ENCODE measurements at places on chromosomes 2 and 18.

DNA sequence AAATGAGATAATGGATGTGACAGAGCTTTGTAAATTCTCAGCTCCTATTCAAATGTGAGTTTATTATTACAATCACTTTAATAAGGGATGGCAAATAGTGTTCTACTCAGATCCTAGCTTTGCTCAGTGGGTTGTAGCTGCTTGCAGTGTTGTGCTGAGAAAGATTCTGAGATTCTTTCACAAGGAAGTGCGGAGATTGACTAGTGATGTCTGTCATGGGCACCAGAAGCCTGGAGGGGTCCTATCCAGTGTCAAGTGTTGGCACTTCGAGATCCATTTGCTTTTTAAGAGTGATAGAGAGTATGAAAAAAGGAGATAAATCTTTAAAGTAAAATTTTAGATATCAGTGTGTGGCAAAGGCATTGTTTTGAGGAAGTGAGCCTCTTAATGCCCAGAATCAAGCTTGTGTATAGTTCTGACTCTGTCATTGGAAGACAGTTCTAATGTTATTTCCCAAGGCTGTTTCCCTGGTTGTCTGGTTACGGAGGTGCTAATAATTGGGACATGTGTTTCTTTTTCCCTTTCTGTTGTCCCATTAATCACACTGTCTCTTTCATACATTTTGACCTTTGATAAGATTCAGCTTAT lies 181.7 kb upstream of the SPRED2 start:
- no peak for DNase-seq

GRCh38 chr2:234480337-234480736 lies 16.5 kb downstream of the ARL4C start:
- DNase-seq = no peak

- DNase-seq = peak; percentile 39
Measured at GRCh38 chr2:65098741-65099140, 31.2 kb downstream of the RAB1A start.

- peak; percentile 60 for DNase-seq
Measured at GRCh38 chr2:112768432-112768831, 4.0 kb upstream of the CKAP2L start.

GRCh38 chr18:75418293-75419005 lies 9.1 kb downstream of the SMIM21 start:
- DNase-seq = no peak

GRCh38 chr2:146981921-146982320 lies 862.9 kb upstream of the ACVR2A start:
- DNase-seq = no peak

DNA sequence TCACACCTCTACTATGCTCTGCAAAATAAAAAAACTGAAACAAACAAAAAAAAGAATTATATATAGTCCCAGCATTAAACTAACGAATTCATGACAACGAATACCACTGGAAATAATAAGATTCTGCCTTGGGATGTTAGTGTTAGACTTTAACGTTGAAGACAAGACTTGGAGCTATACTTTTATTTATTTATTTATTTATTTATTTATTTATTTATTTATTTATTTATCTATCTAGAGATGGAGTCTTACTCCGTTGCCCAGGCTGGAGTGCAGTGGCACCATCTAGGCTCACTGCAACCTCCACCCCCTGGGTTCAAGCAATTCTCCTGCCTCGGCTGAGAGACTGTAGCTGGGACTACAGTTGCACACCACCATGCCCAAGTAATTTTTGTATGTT lies 27.2 kb upstream of the PAPOLG start:
- no peak for DNase-seq

DNA sequence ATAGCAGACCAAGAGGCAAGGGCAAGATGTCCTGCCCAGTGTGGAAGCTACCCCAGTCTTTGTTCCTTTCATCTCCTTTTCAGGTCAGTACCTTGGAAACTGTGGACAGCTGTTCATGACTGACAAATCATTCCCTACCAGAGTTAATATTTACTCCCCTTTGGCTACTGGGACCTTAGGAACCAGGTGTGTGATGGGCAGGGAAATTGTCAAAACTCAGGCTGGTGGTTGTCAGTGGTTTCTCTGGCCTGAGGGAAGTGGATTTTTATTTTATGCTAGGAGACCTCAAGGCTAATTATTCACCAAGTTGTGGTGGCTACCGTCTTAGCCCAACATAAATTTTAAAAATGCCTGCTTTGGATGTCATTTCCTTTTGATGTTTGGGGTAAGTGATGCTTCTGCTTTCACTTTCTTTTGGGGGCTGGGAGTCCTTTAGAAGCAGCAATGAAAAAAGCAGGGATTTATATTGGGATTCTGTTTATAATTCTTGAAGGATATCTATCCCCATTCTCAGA lies 119.3 kb downstream of the SETBP1 start:
- DNase-seq = peak; percentile 19

DNA sequence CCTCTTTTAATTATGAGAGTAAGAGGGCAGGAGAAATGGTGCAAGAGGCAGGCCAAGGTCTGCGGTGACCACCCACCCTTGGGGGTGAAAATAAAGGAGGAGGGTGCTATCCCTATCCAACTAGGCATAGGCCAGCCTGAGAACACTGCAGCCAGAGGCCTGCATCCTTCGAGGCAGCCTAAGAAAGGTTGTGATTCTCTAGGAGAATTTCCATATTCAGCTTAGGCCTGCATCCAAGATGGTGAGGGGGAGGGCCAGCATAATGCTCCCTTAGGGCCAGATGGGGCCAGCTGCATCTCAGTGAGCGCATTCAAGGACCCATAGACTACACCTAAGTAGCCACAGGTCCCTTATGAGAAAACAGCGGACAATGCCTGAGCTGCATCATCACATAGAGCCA lies 3.5 kb upstream of the UPP2 start:
- no peak for DNase-seq
